ENCODE measurements at places on chromosomes 1 and 21.

GRCh38 chr1:165549973-165550372 is 6.2 kb downstream of the LRRC52 start:
- DNase-seq = no peak

- DNase-seq = no peak
These were observed 57.1 kb downstream of the ZC3H11B start for GRCh38 chr1:219555806-219556205.

- peak; percentile 71 for DNase-seq
These were observed 13.8 kb downstream of the TP53BP2 start for GRCh38 chr1:223831755-223832636.

DNA sequence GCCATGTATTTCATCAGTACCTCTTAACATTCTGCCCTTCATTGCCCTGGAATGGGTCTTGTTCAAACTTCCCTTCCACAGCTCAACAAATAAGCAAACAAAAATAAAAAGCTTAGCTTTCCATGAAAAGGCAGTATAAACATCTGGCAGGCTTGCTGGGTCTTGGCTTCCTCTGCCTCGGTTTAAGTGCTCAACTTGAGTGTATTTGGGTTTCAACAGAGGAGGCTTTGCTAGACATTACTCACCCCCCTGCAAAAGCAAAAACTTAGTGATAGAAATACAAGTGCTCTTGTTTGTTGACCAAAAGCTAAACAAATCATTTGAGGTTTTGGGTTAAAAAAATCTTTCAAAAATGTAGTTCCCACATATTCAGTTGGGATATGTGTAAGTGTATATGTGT is 518.5 kb downstream of the PLPP3 start:
- no peak for DNase-seq

DNA sequence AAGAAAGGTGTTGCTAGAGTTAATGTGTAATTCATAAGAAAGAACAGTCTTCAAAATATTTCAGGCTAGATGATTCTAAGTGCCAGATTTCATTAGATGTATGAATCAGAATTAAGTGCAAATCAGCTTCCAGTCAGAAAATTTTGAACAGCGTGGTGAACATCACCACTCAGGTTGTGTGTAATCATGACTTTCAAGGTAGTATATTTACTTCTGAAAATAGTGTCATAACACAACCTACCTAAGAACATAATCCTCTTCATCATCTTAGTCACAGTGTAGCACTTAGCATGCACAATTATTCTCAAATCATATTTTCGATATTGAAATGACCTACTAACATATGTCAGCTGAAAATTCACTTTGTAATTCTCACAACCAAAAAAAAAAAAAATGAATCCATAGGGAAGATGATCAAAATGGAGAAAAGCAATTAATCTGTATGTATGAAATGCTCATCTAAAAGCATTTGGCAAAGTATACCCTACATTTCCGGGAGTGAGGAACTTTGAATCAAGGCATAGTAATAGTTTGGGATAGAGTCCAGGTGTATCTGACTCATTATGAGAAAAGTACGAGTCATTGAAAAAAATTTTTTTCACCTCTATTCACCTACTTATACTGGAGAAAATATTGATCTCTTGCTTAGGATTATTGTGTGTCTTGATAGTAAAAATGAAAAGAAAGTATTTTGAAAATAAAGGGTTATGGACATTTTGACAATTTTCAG is 221.8 kb upstream of the CHRM3 start:
- no peak for DNase-seq

DNA sequence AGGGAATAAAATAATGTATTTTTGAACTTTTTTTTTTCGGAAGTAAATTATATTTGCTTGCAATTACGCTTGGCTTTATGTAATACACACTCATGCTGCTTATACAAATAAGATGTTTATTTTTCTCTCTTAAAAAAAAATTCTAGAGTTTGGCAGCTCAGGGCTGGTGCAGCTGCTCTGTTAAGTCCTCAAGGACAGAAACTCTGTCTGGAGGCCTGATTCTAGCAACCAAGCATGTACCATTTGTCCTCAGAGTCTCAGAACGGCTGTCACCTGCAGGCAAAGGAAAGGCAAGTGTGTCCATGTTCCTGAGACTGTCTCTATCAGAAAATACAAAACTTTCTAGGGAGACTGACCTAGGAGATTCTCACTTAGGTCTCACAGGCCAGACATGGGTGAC is 23.2 kb upstream of the CLDN17 start:
- DNase-seq = no peak

GRCh38 chr1:216221260-216221700 is 202.0 kb downstream of the USH2A start:
- DNase-seq = peak; percentile 66

- no peak for DNase-seq
These were observed 157.6 kb upstream of the IVNS1ABP start for GRCh38 chr1:185474440-185475149.

GRCh38 chr1:84836145-84836544 is 56.9 kb downstream of the LPAR3 start:
- DNase-seq = no peak

DNA sequence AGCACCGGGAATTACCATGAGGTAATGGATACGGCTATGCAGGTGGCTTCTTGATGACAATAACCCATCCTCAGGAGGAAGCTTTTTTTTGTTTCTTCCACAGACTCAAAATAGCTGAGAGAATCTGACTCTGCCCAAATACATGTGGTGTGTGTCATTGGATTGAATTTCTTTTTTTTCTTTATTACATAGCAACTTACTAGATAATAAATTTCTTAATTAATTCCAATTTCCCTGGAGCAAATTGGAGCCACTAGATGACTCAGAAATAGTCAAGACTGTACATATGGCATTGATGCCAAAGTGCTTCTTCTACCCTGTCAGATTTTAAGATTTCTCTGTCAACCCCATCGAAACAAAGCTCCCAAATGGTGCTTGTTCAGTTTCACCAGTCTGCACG is 42.7 kb downstream of the L1TD1 start:
- DNase-seq = no peak

DNA sequence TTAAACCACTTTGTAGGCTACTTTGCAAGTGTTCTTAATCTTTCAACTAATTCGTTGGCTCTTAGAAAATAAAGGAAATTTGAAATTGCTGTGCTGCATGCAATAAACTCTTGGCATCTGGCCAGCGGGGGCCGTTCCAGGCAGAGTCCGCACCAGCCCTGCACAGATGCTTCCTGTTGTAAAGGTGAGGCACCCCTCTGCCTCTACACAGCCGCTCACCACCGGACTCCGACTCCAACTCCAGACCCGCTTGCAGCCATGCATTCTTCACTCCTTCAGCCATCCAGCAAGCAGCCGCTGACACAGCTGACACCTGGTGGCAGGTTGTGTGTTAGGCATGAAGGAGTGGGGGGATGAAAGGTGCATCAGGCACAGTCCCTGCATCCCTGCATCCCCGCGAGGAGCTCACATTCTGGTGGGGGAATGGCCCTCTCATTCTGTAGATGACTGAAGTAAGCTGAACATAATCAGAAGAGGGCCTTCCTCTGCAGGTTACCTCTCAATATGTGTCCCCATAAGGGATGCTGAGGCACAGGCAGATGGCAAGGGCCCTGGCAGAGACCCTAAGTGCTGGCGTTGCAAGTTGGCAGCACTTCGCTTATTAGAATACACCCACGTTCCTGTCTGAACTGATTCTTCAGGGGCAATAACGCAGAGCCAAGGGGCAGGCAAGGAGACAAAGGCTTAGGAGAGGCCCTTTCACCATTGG is 56.8 kb downstream of the GLIS1 start:
- DNase-seq = peak; percentile 56

GRCh38 chr1:68798071-68798470 is 301.2 kb upstream of the DEPDC1 start:
- no peak for DNase-seq

- DNase-seq = peak; percentile 9
These were observed 852 bp upstream of the RAVER2 start for GRCh38 chr1:64743954-64744491.

DNA sequence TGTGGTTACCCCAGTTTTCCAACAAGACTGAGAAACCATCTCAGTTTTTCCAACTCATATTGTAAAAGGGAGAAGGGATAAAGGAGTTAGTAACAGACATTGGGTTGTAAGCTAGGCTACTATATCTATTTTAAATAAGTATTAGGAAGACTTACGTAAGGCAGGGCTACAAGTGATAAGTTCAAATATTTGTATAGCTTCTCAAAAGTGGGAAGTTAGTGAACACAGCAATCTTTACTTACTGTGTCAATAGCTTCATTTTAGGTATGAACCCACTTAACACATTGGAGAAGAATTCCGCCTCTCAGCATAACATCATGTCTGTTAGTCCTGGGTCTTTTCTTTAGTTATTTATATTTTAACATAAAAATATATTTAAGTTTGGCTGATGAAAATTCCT is 320.1 kb downstream of the TPR start:
- no peak for DNase-seq

DNA sequence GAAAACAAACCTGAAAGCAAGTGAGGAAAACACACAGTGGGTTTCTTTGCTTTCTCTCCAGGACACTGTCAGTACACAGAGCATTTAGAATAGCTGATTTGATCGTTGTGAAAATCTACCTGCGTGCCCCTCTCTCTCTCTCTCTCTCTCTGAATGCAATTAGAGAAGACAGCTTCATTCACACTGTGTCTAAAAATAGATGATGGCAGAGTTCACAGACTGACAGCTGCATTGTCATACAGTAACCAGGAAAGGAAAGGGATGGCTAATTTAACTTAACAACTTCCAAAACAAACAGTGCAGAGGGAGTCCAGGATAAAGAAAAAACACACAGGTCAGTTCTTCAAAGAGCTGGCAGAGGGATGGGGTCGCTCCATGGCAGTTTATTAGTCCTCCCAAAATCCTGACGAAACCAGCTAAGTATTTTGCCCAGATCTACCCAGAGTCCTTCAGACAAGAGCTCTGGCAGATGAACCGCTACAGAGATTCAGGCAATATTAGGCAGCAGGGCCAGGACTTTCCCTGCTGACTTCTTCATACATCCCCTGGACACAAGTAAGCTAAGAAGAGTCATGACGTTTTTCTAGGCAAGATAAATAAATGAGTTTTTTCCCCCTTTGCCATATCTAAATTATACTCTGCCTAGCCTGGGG is 58.9 kb downstream of the WLS start:
- DNase-seq = no peak

DNA sequence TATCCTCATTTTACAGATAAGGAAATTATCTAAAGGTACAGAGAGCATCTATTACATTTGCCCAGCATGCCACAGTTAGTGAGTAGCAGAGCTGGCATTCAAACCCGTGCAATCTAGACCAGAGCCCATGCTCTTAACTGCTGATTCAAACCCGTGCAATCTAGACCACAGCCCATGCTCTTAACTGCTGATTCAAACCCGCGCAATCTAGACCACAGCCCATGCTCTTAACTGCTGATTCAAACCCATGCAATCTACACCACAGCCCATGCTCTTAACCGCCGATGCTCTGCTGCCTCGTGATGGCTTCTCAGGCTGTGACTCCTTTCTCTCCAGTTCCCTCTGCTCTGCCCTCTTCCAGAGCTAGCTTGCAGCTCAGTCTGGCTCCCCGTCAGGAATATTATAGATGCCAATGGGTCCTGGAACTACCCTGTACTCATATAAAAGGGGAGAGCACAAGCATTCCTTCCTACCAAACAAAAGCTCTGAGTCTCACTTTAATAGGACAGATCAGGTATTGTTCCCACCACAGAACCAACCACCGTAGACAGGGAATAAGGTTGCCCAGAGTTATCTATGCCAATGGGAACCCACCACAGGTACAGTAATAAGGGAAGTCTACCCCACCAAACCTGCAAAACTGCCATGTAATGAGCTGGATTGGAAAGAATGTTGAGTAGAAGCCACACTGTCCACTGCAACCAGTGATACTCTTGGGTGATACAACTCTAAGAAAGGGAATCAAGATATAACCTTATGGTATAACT is 78.4 kb downstream of the SMYD3 start:
- DNase-seq = no peak

DNA sequence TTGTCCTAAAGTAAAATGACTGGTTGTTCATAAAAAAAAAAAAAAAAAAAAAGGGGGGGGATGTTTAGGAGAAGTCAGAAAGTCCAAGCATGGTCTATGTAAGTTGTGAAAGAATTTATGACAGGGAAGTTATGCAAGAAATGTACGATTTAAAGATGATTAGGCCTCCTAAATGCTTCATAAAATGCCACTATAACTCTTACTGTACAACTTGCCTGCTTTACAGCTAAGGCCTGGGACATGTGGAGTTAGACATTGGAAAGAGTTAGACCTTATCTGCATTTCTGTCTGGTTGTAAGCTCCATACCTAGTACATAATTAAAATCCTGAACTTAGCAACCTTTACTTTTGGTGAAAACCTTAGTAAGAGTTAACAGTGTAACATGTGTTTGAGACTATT is 150.0 kb downstream of the TPR start:
- no peak for DNase-seq

GRCh38 chr1:1534401-1535154 is 5.8 kb downstream of the TMEM240 start:
- DNase-seq = no peak

GRCh38 chr1:57959531-57960241 is 535.8 kb upstream of the DAB1 start:
- DNase-seq = no peak

- no peak for DNase-seq
These were observed 9.6 kb upstream of the RIT1 start for GRCh38 chr1:155920717-155921116.

DNA sequence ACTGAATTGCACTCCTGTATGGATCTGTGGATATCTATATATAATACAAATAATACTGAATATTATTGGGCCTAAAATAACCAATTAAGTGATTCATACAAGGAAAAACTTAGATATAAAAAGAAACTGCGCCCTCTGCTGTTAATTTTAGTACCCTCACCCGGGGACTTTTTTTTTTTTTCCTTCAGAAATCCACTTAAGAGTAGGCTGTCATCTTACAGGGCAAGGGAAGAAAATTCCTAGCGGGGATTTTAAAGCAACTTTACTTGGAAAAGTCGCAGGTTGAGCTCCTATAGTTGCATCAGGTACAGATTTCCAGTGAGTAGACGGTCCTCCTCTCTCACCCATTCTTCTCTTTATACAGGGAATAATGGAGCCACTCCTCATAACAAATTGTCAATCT is 1.3 kb downstream of the NTNG1 start:
- peak; percentile 59 for DNase-seq

GRCh38 chr21:29640080-29640508 is 299.7 kb downstream of the GRIK1 start:
- no peak for DNase-seq

DNA sequence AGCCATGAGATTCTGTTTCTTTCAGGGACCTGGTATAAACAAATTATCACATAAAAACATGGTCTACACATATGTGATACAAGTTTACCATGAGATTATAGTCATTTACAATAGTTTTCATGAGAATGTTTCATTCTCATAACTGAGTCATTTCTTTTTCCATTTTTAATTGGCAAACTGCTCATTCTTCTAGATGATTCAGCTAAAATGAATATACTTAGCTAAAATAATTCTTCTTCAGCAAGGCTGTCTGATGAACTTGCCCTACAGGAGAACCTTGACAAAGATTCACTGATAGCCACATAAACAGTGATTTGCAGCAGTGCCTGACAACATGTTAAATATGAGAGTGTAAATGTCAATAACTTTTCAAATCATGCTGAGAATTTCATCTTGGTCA is 253.2 kb downstream of the FMN2 start:
- no peak for DNase-seq

Data from kidney capillary endothelial cell (primary cell).